ENCODE measurements at places on chromosomes 3 and 15. TPM values are rescaled to one million over a fixed set of nuclear protein-coding genes. Genes with fewer than 3 reads are reported as not detected.

GRCh38 chr15:92624401-92624991 lies 31.1 kb downstream of the FAM174B start:
- DNase-seq = no peak

DNA sequence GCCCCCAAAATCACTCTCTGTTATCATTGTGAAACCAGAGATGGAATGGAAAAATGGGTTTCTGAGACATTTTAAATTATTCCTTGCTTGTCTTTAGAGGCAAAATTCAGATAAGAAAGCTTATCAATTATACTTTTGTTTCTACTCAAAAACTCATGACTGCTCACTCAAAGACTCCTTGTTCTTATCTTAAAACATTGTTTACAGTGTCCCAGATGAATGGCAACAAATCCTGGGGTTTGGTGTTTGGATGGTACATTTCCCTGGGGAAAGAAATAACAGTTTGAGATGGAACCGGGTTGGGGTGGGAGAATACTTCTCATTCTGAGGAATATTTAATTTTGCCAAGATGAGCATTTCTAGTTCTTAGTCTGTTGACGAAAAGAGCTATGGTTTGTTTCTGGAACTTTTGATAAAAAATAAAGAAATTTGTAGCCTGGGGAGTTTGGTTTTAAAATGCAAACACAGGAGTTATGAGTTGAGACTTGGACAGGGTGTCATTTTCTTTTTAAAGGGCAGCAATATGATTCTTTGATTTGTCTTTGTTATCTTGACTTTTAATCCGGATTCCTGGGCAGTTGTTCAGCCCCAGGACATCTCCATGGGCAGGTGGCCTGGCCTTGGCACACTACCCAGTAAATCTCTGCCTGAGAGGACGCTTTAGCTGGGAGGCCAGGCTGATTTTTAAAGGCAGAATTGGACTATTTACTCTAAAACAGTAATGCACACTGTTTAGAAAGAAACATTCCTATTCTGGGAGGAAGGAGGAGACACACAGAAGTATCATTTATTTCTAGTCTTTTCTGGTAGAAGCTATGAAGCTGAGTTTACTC lies 32.4 kb downstream of the BTD start:
- DNase-seq = peak; percentile 48

CADPS gene
- 0.57 TPM for total RNA-seq

DNA sequence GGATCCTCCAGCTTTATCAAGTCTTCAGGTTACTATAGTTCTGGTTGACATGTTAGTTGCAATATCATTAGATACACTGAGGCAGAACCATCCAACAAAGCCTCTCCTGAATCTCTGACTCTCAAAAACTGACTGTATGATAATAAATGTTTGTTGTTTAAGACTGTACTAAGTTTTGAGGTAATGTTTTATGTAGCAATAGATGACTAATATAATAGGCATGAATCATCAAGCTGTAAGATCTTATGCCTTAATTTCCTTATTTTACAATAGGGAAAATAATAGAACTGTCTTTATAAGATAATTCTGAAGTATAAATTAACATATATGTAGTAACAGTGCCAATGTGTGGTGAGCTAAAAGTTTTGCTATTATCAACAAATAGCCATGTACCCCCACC lies 88.9 kb upstream of the TBC1D5 start:
- DNase-seq = peak; percentile 21

GRCh38 chr3:32432711-32433530 lies 41.3 kb downstream of the CMTM7 start:
- peak; percentile 58 for DNase-seq

DNA sequence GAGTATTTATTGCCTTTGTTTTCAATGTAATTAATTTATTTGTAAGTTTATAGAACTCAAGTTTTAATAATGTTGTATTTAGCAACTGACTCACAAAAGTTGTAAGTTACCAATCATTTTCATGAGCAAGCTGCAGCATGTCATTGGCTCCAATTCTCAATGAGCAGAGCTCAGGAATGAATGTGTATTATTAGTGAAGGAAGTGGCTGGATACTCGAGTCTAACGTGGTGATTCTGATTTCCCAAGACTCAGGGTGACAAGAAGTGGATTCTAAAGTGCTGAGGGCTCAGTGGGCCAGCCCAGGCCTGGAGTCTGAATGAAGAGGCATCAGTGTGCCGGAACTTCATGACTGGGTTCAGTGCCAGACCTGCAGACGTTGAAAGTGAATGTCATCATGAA lies 39.6 kb downstream of the CLDN11 start:
- DNase-seq = no peak

PCLAF gene
- total RNA-seq = 6.6 TPM

DNA sequence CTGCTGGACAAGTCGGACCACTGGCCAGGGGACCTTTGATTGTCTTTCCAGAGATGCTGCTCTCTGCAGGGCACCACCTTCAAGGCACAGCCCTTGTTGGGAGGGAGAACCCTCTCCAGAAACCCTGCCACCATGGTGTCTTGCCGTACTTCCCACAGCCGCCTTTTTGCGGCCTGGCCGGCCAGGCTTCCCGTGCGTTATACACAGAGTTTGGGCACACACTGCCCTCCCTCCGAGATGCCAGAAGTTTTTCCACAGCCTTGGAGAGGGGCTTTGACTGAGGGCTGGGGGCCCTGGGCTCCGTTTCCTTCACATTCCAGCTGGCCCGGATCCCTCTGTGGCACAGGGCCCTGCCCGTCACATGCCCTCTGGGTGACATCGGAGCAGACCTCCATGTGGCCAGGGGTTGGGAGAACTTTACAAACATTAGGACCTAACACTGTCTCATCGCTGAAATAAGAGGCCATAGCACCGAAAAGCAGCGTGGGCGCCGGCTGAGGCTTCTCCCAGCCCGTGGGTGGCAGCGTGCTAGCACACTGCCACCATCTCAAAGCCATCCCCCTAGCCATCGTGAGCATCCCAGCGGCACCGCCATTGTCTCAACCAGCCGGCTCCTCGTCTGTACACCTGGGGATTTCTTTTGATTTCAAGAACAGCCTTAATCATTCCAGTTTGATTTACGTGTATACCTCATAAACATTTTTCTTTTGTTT lies 6.3 kb upstream of the APEH start:
- no peak for DNase-seq

DNA sequence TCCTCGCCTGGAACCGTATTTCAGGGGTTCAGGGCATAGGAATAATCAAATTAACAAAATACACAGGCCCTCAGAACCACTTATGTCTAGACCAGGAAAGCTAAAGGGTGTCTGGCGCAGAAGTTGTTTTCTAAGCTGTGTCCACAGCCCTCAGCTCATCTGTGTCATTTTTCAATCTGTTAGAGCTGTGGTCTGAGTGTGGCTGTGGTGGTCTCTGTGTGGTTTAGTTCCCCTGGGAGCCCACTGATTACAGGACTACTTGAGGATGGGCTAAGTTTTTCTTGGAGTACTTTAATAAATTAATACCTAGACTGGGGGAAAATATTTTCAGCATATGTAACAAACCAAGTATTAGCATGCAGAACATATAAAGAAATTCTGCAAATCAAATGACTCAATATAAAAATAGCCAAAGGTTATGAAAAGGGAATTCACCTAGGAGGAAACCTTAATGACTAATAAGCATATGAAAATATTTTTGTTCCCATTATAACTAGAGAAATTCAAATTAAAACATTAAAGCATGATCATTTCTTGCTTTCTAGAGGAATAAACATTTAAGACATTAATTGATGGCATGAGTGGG lies 186.3 kb downstream of the SATB1 start:
- no peak for DNase-seq

DNA sequence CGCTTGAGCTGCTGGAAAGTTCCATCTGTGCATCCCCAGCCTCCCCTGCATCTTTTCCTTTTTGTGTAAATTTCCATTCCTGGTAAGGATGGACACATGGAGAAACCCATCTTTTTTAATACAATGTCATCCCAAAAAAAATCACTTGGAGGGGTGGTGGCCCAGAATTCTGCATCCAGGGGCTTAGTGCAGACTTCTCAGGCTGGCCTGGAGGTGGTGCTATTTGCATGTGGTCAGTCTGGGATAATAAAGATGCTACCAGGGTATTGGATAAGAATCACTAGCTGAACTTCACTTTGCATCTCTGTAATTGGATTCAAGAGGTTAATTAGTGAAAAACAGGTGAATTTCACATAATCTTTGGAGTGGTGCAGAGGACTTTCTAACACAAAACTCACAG lies 1.8 kb upstream of the ZSCAN2 start:
- peak; percentile 68 for DNase-seq

- no peak for DNase-seq
These were observed 4.4 kb upstream of the CA12 start for GRCh38 chr15:63385911-63386531.

- no peak for DNase-seq
These were observed 487.8 kb downstream of the FOXP1 start for GRCh38 chr3:71095511-71096291.

Data from fibroblast of the aortic adventitia (primary cell).